ENCODE measurements at places on chromosomes 6 and 20. TPM values are rescaled to one million over a fixed set of nuclear protein-coding genes. Genes with fewer than 3 reads are reported as not detected.

Gene POPDC3
- 53.0 TPM for polyA plus RNA-seq

Gene CYP24A1
- not detected for polyA plus RNA-seq

DNA sequence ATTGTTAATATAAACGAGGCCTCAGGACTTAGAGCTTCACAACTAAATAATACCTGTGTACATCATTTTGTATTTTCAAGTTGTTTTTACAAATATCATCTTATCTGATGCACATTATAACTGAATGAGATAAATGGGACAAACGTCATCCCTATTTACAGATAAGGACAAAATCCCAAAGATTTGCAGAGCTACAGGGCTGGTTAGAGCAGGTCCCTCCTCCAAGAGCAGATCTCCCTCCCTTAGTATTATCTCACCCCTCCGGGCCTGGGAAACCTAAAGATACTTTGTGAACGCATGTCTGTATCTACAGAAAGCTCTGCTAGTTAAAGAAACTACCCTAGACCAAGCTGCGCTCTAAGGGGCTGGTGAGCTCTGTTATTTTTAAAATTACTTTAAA, 130.4 kb upstream of the PROKR2 start:
- DNase-seq = no peak

- no peak for DNase-seq
These were observed 581.6 kb upstream of the FLRT3 start for GRCh38 chr20:14918976-14919375.

DNA sequence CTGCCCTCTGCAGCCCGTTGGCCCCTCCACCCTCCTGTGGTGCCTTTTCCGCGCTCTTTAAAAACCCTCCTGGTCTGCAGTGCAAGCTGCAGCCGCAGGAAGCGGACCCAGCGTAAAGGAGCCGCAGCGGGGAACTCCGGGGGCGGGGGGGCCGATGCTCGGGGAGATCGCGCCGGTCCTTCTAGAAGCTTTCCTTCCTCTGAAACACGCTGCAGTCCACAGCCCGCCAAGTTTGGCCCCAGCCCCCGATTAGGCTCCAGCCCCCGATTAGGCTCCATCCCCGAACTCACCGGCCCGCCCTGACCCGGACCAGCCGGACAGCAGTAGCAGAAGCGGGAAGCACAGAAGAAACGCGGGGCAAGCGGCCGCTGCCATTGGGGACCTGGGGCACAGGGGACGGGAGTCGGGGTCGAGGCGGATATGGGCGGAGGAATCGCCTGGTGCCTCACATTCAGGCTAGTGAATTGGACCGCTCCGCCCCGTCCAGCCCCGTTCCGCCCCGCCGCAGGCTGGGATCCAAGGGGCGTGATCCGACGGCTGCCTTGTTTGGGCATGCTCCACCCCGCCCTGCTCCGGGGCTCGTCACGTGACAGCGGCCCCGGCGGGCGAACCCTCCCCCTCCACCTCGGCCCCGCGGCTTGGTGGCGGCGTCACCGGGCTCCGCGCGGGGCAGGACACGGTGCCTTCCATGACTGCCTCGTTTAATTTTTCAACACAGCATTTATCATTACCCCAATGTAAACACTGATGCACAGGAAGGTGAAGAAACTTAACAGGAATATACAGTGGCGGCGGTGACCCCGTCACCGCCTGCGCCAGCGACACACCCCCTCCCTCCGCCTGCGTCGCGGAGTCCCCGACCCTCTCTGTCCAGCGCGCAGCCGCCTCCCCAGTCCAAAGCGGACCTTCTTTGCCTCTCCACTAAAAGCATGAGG, 20.3 kb downstream of the RAET1L start:
- peak; percentile 96 for DNase-seq

GRCh38 chr20:19212821-19213502, 520 bp downstream of the SLC24A3 start:
- peak; percentile 63 for DNase-seq

- peak; percentile 20 for DNase-seq
These were observed 30.8 kb downstream of the LAMA5 start for GRCh38 chr20:62336329-62336728.

DNA sequence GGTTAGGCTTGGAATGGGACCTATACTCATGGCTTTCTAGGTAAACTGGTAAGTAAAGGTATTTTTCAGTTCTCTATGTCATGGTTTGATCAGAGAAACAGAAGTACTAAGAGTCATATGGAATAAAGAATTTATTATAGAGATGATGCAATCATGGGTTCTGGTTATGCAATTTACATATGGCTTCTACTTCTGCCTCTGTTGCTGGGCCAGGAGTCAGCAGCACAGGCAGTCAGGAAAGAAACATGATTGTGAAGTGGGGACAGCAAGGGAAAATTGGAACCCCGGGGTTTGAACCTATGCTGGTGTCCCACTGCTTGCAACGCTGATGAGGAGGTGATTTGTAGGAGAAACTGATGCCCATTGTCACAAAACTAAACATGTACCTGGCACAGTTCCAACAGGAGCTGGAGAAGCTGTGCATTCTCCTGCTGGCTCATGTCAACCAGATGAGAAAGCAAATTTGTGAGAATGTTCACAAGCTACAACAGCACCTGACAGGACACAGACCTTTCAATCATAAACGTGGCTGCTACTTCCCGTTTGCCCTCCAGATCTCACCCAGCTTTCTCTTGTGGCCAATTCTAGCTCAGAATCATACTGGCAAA, 887.1 kb downstream of the TFAP2A start:
- DNase-seq = no peak

GRCh38 chr6:33165581-33166258, 26.5 kb downstream of the COL11A2 start:
- DNase-seq = no peak
